Right renal pelvis (tissue), 4 donors: ENCODE measurements at places on chromosomes 1 and 21. TPM values are rescaled to one million over a fixed set of nuclear protein-coding genes. Genes with fewer than 3 reads are reported as not detected.

GRCh38 chr1:52139817-52140540 is 1.9 kb upstream of the ZFYVE9 start:
- no peak for DNase-seq

DNA sequence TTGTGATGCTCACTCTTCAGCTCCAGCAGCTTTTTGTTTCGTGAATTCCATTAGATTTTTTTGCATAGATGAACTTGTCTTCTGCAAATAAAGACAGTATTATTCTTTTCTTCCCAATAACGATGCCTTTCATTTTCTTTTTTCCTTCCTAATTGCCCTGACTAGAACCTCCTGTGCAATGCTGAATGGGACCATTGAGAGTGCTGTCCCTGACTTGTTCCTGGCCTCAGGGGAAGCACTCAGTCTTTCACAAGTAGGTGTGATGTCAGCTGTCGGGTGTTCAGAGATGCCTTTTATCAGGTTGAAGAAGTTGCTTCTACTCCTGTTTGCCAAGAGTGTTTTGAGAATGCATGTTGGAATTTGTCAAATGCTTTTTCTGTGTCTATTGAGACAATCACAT is 64.3 kb upstream of the ADARB1 start:
- DNase-seq: no peak

DNA sequence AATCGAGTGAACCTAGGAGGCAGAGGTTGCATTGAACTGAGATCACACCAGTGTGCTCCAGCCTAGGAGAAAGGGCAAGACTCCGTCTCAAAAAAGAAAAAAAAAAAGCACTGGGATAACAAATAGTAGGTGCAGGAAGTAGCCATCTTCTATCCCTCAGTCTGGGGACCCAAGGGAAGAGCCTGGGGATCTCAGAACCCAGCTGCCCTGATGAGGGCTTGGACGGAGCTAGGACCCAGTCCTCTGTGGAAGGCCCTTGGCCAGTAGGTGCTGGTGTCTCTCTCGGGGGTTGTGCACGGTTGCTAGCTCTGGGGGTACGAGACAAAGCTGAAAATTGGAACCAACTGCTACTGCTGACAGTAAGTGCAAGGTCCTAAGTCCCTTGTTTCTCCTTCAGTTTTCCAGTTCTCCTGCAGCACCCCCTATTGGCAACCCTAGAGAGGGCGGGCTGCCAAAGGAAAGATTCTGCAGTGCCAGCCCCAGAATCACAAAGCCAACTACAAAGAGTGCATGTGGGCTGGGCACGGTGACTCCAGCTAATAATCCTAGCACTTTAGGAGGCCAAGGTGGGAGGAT is 57.6 kb upstream of the KIF1B start:
- no peak for DNase-seq

- no peak for DNase-seq
Observed at GRCh38 chr1:11053758-11054137, 6.1 kb downstream of the SRM start.

- no peak for DNase-seq
Observed at GRCh38 chr1:162573136-162573535, 11.6 kb downstream of the UAP1 start.

- no peak for DNase-seq
Observed at GRCh38 chr1:238489006-238489405, 598.3 kb upstream of the ZP4 start.

DNA sequence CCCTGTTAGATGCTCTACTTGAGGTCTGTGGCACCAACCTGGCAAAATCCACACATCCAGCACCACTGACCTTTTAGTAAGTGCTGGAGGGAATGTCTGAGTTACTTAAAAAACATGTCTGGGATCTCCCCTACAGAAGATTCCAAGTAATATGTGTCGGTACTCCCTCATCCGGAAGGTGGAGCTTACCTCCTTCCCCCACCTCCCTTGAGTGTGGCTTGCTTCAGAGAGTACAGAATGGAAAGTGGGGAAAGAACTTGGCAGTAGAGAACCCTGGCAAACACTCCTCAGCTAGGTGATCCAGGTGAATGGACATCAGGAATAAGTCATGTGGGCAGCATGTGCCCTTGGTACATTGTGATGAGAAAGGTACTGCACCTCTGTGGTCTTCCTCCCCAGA is 49.0 kb upstream of the BCAR3 start:
- no peak for DNase-seq

DNA sequence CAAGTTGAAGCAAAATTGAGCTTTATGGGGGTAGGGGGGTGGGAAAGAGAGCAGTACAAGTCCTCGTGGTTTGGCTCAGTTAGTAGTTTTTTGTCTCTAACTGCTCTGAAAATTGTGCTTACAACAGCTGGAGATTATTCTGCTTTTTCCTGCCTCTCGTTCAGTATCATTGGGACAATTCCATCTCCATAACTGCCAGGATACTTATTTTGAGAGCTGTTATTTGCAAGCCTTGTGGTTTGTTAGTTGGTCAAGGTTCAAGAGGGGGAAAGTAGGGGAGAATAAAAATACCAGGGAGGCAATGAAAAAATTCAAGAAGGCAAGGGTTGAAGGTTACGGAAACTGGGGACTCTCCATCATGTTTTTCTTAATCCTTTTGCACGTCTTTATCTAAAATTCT is 811.8 kb upstream of the ADGRL2 start:
- no peak for DNase-seq

DNA sequence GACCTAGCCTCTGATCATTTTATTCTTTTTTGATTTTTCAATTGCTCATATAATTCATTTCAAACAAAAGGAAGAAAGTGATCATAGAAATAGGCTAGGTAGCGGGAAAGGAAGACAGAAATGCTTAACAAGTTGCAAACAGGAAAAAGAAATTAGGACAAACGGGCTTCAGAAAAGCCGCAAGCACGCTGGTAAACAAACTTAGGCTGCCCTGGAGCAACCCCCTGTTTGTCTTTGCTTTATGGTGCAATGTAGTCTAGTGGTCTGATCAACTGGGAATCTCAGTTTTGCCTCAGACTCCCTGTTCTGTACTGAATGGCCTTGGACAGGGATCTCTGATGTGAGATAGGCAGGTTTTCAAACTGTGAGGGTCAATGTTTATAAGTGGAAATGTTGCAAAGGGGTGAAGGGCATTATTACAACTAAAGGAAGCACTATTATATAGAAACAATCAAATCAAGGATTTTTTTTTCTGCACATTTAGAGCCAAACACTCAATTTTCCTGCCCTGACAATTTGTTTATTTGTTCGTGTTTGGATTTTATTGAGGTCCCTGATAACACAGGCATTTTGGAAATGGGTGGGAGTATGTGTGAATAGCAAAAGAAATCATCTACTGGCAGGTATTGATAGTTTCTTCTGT is 146.8 kb upstream of the NRIP1 start:
- no peak for DNase-seq

GRCh38 chr1:69230208-69230607 is 337.5 kb upstream of the LRRC7 start:
- no peak for DNase-seq

DNA sequence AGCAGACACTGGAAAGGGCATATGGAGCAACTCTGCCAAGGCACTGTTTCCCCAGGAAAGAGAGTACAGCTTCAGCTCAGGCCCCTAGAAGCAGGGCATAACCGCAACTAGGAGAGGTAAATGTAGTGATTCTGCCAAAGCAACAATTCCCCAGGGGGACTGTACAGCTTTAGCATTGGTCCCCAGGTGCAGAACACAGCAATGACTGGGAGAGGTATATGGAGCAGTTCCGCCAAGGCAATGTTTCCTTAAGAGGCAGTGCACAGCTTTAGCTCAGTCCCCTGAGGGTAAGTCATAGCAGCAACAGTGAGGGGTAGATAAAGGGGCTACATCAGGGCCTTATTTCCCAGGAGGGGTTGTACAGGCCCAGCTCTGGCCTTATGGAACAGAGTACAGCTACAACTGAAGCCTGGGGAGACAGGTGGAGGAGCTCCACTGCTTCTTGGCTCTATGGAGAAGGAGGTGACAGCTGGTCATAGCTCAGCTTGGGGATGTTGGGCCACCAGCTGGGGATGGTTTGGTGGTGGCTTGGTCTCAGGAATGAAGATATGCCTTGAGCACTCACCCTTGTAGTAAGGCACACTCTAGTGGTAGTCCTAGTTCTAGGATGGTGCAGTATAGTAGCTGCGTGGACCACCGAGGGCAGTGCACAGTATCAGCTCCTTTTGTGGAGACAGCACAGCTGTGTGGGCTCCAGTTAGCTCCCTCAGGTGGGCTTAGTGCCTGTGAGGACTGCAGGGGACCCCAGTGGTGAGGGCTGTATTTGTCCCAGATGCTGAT is 582.7 kb downstream of the PTPRC start:
- DNase-seq: no peak

DNA sequence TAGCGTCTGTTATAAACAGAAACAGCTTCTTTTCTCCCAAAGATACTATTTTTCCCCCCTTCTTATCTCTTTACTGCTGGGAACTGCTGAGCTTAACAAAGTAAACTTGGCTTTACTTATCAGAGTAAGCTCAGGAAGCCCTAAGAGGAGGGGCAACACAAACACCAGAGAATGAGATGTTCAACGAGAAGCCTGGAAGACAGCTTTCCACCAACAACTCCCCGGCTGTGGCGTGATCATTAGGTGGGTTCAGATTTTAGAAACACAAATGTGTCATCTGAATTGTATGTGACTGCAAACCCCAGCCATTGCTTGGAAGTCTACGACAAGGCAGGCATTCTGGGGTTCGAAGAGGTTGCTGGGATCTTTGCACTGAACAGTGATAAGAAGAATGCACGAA is 181.2 kb upstream of the ESRRG start:
- no peak for DNase-seq

- no peak for DNase-seq
Observed at GRCh38 chr1:160552425-160552824, 26.9 kb downstream of the CD84 start.

- DNase-seq: no peak
Observed at GRCh38 chr1:33072707-33073106, 8.2 kb upstream of the AZIN2 start.

GRCh38 chr1:176801514-176802020 is 338.6 kb downstream of the PAPPA2 start:
- no peak for DNase-seq

GRCh38 chr1:228211531-228212414 is 3.9 kb downstream of the OBSCN start:
- DNase-seq: no peak

DNA sequence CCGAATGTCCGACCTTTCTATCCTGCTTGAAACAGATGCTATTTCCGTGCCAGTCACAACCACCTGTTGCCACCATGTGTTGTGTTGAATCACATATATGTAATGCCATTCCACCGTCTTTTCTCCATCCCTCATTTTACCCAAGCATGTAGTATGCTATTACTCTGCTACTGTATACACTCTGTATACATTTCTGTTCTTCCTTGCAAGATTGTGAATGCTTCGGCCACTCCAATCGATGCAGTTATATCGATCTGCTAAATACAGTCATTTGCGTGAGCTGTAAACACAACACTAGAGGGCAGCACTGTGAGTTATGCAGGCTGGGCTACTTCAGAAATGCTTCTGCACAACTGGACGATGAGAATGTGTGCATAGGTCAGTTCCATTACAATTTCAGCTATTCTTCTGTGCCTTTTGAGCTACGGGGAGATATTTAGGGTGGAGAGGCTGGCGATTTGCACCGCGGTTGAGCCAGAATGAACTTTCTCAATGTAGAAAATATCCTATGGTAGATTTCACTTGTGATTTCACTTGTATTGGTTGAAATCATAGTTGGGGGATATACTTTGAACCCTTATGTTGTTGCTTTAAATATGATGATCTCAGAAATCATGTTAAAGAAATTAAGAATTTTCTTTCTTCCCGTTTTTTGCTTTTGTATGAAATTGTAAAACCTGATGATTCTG is 289.8 kb downstream of the NTNG1 start:
- DNase-seq: no peak

- no peak for DNase-seq
Observed at GRCh38 chr1:8202182-8202905, 115.6 kb upstream of the SLC45A1 start.

- no peak for DNase-seq
Observed at GRCh38 chr1:233424779-233425178, 97.3 kb downstream of the MAP3K21 start.

DNA sequence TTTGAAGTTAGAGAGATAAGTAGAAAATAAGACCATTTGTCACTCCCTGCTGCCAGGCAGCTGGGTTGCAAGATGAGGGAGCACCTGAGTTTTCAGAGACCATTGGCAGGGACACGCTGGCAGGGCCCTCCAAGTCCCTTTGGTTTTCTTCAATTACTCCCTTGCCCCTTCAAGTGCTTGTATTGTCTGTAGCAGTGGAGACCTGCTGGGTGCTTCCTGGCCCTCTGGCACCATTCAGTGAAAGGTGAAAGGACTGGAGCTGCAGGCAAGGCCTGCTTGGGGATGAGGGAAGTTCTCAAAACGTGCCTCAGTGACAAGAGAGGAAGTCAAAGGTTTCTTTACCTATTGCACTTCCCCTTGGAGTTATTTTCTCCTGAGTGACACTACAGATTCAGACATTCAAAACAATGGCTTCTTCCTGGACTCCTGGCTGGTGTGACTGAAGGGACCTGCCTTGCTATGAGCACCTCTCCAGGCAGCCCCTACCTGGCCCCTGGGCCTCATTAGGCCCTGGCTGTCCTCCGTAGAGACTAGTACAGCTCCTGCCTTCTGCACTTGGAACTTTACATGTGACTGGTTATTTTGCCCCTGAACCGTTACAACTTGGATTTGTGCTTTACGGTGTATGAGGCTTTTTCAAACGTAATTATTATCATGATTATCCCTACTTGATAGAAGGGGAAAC is 100.1 kb downstream of the C1orf21 start:
- no peak for DNase-seq

DNA sequence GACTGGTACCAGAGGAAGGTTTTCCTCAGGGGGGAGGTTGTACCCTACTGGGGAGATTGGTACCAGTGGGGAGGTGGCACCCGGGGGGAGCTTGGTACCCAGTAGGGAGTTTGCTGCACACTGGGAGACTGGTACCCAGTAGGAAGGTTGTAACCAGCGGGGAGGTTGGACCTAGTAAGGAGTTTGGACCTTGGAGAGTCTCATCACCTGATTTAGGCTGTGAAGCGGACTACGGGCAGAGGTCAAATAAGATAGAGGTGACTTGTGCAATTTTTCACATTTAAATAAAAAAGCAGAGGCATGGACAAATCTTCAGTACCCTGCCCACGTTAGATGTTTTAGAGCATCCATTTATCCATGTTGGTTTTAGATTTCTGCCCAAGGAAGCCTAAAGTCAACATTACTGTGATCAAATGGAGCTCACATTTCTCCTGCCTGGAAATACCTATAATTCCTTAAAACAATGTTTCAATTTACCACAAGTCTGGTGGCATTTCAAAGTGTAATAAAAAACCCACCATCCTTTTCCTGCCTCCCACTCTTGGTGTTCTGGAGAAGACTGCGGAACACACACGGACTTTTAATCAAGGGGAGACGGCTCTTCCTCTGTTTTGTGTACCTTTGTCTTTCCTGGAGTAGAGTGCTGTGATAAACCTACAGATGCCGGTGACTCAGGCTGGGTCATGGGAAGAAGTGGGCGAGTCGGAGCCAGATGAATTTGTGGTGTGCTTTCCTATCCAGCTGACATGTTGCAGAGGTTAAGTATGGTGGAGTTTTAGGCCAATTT is 36.2 kb upstream of the MRPS6 start:
- DNase-seq: no peak

The TMED5 gene
- polyA plus RNA-seq: 93.9 TPM

The DYRK3 gene
- polyA plus RNA-seq: 8.6 TPM

The PPFIA4 gene
- 7.9 TPM for polyA plus RNA-seq

The ADAMTS5 gene
- polyA plus RNA-seq: 20.0 TPM

The CRYZL1 gene
- polyA plus RNA-seq: 62.6 TPM

The ITLN2 gene
- polyA plus RNA-seq: not detected

The S100A1 gene
- 17.8 TPM for polyA plus RNA-seq

The TEX38 gene
- 0.51 TPM for polyA plus RNA-seq

The BRDT gene
- 0.11 TPM for polyA plus RNA-seq

The OR2L2 gene
- polyA plus RNA-seq: 0.04 TPM

The RPTN gene
- not detected for polyA plus RNA-seq
